Thoracic aorta (tissue), 2 donors: ENCODE measurements at places on chromosomes 4 and X. TPM values are rescaled to one million over a fixed set of nuclear protein-coding genes. Genes with fewer than 3 reads are reported as not detected.

Gene NALF2
- total RNA-seq: not detected

Gene PSAPL1
- total RNA-seq: not detected

Gene FAM13A
- total RNA-seq: 32.5 TPM

Gene RAI2
- total RNA-seq: 15.9 TPM

Gene ZNF141
- total RNA-seq: 18.5 TPM

Gene SPIN2A
- 0.35 TPM for total RNA-seq

DNA sequence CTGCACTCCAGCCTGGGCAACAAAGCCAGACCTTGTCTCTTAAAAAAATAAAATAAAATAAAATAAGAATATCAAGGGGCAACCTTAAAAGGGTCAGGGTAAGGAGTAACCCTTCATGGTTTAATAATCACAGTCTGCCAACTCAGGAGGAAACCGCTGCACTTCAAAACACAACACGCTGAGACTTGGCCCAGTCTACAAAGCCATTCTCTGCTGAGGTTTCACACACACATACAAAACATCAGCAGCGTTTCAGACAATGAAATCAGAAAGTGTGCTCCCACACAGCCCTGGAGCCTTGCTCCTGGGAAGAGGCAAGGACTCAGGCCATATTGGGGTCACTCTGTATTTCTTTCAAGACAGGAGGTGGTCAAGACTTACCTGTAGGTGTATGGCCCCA is 18.3 kb downstream of the SCARB2 start:
- H3K27me3 ChIP-seq: no peaks in the 10 kb centered on the region
- peaks cover 76% of the 10 kb centered on the region for H3K4me1 ChIP-seq
- H3K27ac ChIP-seq: peak overlapping the region; percentile 25
- H3K4me3 ChIP-seq: no peak overlapping the region

- no peak for DNase-seq
- H3K27ac ChIP-seq: no peak overlapping the region
- no peak overlapping the region for H3K4me3 ChIP-seq
- H3K27me3 ChIP-seq: no peaks in the 10 kb centered on the region
Measured at GRCh38 chr4:169208090-169208455, 62.7 kb downstream of the SH3RF1 start.

GRCh38 chrX:136325377-136325776 is 24.6 kb downstream of the ADGRG4 start:
- no peak overlapping the region for H3K4me3 ChIP-seq
- no peaks in the 10 kb centered on the region for H3K27me3 ChIP-seq
- DNase-seq: no peak

- H3K36me3 ChIP-seq: no peaks in the 10 kb centered on the region
- no peak for DNase-seq
- no peak overlapping the region for H3K4me3 ChIP-seq
- peaks cover 21% of the 10 kb centered on the region for H3K4me1 ChIP-seq
Measured at GRCh38 chr4:173736840-173737239, 206.8 kb upstream of the HAND2 start.

DNA sequence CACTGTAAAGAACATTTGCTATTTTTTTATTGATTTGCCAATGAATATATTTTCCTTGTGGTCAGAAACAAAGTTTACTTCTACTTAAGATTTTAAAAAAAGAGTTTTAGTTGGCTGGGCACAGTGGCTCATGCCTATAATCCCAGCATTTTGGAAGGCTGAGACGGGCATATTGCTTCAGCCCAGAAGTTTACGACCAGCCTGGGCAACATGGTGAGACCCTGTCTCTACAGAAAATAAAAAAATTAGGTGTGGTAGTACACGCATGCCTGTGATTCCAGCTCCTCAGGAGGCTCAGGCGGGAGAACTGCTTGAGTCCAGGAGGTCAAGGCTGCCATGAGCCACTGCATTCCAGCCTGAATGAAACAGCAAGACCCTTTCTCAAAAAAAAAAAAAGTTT is 36.8 kb downstream of the LRP2BP start:
- H3K27me3 ChIP-seq: no peaks in the 10 kb centered on the region
- H3K27ac ChIP-seq: peak overlapping the region; percentile 90
- peak overlapping the region; percentile 6 for H3K4me3 ChIP-seq
- H3K4me1 ChIP-seq: peaks cover 40% of the 10 kb centered on the region
- no peaks in the 10 kb centered on the region for H3K36me3 ChIP-seq
- no peak for DNase-seq

DNA sequence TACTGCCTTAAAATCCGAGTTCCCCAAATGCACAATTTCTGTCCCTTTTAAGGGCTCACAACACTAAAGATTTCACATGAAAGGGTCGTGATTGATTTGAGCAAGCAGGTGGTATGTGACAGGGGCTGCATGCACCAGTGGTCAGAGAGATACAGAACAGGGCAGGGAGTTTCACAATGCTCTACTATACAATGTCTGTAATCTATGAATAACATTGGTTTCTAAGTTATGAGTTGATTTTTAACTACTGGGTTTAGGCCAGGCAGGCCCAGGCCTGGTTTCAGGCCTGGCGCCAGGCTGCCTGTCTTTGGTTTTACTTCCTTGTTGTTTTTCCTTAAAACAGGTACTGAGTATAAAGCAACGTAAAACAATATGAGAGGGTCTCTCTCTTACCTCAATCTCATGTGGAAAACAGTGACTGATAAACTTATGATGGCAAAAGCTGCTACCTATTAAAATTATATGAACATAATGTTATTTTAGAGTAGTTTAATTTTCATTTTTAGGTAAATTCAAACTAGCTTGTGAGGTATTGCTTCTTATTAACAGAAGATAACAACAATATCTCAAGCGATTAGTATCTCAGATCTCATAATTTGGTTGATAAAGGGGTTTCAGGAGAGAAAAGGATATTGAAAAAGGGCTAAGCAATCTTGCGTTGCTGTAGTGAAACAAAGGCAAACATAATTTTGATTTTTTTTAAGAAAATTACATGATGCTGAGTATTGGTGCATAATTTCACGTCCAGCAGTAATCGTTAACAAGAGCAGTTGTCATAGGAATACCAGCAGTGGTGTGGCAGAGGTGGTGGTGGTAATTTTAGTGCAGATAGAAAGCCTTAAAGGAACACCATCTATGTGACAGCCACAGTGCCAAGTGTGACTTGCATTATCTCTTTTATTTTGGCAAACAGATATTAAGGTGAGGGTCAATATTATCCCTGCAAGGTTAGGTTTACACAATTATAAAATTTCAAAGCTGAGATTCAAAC is 944.4 kb upstream of the GRID2 start:
- H3K4me3 ChIP-seq: no peak overlapping the region
- DNase-seq: no peak
- H3K36me3 ChIP-seq: no peaks in the 10 kb centered on the region

GRCh38 chr4:118765399-118765798 is 70.5 kb downstream of the SEC24D start:
- no peak overlapping the region for H3K4me3 ChIP-seq
- H3K27ac ChIP-seq: peak overlapping the region; percentile 83
- H3K27me3 ChIP-seq: no peaks in the 10 kb centered on the region
- no peak for DNase-seq

GRCh38 chr4:150960818-150961217 is 54.3 kb downstream of the LRBA start:
- H3K36me3 ChIP-seq: no peaks in the 10 kb centered on the region
- peaks cover 16% of the 10 kb centered on the region for H3K4me1 ChIP-seq
- H3K27me3 ChIP-seq: no peaks in the 10 kb centered on the region
- no peak overlapping the region for H3K4me3 ChIP-seq
- no peak for DNase-seq

- H3K27me3 ChIP-seq: no peaks in the 10 kb centered on the region
- no peak overlapping the region for H3K27ac ChIP-seq
- no peaks in the 10 kb centered on the region for H3K4me1 ChIP-seq
- no peak overlapping the region for H3K4me3 ChIP-seq
Measured at GRCh38 chrX:69189576-69190371, 24.5 kb upstream of the PJA1 start.

- DNase-seq: peak; percentile 33
- peak overlapping the region; percentile 67 for H3K4me3 ChIP-seq
- peaks cover 6% of the 10 kb centered on the region for H3K4me1 ChIP-seq
- no peaks in the 10 kb centered on the region for H3K36me3 ChIP-seq
- H3K27ac ChIP-seq: peak overlapping the region; percentile 88
- H3K27me3 ChIP-seq: no peaks in the 10 kb centered on the region
Measured at GRCh38 chrX:150547375-150548115, 20.9 kb upstream of the MTM1 start.

DNA sequence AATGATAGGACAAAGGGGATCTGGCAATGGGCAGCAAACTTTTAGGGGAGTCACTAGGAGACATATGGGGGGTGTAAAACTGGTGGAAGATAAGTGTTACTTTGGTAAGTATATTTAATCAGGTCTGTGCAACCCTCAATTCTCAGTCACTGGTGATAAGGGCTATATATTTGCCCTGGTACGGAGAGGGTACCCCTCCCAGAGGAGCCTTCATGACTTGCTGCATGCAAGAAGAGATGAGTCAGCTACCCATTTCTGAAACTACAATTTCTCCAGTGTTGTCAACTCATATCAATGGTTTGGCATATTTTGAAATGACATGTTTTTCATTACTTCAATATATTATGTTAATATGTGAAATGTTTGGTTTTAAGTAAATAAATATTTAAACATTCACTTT is 14.3 kb downstream of the SMARCAD1 start:
- H3K36me3 ChIP-seq: no peaks in the 10 kb centered on the region
- H3K4me3 ChIP-seq: no peak overlapping the region
- H3K27ac ChIP-seq: no peak overlapping the region
- DNase-seq: no peak
- H3K27me3 ChIP-seq: no peaks in the 10 kb centered on the region
- no peaks in the 10 kb centered on the region for H3K4me1 ChIP-seq

- H3K27ac ChIP-seq: no peak overlapping the region
- no peak overlapping the region for H3K4me3 ChIP-seq
- no peak for DNase-seq
- H3K36me3 ChIP-seq: no peaks in the 10 kb centered on the region
- H3K27me3 ChIP-seq: no peaks in the 10 kb centered on the region
Measured at GRCh38 chr4:176767183-176767582, 25.5 kb downstream of the VEGFC start.

GRCh38 chrX:141467442-141467841 is 117.1 kb downstream of the SPANXA1 start:
- H3K36me3 ChIP-seq: no peaks in the 10 kb centered on the region
- no peak overlapping the region for H3K4me3 ChIP-seq
- no peaks in the 10 kb centered on the region for H3K27me3 ChIP-seq
- no peak overlapping the region for H3K27ac ChIP-seq
- peaks cover 24% of the 10 kb centered on the region for H3K4me1 ChIP-seq
- DNase-seq: no peak

- DNase-seq: no peak
- no peaks in the 10 kb centered on the region for H3K36me3 ChIP-seq
- no peak overlapping the region for H3K4me3 ChIP-seq
- H3K4me1 ChIP-seq: no peaks in the 10 kb centered on the region
- H3K27me3 ChIP-seq: no peaks in the 10 kb centered on the region
Measured at GRCh38 chr4:68404153-68404552, 43.1 kb upstream of the TMPRSS11E start.

DNA sequence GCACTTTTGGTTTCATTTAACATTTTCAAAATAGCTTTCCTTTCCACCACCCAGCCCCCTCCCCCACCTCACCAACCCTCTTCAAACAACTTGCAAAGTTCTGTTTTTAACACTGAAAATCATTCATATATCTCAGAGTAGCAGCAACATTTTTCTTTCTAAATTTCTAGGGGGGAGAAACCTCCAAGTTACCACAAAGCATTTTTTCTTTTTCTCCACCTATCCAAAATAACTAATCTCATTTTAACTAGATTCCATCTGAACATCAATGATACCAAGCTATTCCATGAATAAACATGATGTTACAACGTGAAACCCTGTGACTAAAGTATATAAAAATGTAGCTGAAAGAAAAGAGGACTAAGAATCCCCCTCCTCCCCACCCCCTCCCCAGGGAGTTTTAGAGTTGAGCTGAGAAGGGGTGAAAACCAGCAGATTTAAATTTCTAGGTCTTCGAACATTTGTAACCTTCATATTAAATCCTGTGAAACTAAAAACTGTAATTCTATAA is 5.2 kb downstream of the LDB2 start:
- H3K4me3 ChIP-seq: no peak overlapping the region
- no peak for DNase-seq
- H3K36me3 ChIP-seq: no peaks in the 10 kb centered on the region
